GM23338 (cell line): ENCODE measurements at places on chromosomes 4 and X.
A peak's percentile ranks its signal among the peaks of the same experiment; 100 is the strongest.

DNA sequence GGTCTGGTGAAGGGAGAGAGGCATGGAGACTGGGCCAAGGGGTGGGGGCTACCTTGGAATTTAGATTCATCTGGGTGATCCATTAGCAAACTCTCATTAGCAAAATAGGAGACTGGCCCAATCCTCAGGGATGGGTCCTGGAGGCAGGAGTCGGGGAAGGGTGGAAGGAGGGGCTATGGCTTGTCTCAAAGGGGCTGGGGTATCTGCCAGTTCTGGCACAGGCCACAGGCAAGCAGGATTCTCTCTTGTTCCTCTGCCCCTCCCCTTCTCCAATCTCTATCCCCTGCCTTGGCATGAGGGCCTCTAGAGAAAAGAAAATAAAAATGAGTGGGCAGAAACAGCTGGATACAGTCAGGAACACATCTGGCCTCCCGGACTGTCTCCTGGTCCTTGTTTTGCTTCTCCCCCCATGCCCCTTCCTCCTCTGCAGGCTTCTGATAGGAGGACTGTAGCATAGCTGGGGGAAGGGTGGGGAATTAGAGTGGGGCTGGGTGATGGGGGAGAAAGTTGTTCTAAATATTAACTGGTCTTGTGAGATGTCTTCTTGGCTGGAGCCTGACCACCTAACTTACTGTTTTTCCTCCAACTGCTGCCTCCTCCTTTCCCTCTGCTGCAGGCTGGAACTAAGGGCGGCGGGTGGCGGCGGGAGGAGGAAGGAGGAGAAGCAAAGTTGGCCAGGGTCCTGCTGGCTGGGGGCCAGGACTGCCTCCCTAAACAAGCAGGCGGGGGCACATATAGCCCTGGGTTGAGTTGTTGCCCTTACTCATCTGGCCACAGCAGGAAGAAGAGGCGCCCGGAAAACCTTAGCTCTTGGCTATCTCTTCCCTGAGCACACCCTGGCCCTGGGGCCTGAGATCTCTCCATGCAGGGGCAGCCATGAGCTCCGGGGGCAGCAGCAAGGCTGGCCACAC, 53.3 kb upstream of the LAS1L start:
- DNase-seq, result no peak

DNA sequence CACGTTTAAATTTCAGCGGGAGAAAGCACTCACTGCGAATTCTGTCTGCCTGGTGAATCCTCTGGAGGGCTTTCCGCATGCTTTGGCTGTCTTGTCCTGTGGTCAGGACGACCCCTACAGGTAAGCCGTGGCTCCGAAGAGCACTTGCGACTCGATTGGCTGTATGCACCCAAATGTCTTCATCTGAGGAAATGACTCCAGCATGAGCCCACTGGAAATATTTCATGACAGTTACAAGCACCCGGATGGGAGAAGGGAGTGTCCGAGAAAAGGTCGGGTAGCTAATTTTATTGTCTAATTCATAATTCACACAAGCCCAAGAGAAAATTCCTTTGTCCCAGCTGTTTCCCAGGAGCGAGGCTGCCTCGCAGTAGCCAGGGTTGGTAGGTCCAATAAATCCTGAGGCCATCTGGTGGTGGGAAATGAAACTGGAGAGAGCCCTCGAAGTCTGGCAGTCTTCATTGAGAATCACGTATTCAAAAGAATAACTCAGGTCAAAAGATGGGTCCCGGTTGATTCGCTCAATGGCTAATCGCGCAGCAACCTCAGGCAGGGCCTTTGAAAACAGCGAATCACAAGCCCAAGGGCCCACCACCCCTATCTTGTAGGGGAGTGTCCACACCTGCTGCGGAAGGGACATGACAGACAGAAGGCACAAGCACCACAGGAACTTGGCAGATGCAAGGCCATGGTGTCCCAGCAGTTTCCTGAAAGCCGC, 6.6 kb downstream of the GUCY2F start:
- peak; percentile 74 for DNase-seq

DNA sequence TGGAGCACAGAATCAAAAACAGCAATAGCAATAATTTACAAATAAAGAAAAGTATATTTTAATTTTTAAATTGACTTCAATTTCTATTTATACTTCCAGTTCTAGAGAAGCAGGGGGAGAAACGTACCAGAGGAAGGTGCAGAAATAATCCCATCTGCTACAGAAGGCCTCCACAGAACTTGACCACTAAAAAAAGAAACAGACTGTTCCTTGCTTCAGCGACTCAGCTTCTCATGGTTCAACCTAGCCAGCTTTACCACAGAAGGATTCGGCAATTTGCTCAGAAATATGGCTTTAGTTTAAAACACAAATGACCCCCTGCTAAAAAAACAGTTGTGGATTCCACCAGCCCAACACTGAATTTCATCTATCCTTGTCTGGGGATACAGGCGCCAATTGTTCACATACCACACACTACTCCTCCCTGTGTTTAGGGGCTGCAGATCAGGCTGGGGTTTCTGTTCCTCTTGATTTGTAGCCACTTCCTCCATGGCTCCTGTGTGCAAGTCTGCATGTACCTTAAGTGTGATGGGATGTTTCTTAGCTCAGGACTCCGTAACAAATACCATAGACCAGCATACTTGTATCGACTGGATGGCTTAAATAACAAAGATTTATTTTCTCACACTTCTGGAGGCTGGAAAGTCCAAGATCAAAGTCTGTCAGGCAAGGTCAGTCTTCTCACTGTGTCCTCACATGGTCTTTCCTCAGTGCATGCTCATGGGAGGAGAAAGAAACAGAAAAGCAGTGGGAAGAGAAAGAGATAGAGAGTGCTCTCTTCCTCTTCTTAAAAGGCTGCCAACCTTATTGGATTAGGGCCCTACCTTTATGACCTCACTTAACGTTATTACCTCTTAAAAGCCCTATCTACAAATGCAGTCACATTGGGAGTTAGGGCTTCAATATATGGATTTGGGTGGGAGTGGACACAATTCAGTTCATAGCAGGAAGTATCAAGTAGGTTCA, 79.1 kb downstream of the AMOT start:
- no peak for DNase-seq

GRCh38 chr4:148874331-148874730, 432.1 kb upstream of the NR3C2 start:
- no peak for DNase-seq

GRCh38 chr4:155984106-155984797, 30.6 kb upstream of the CTSO start:
- no peak for DNase-seq

DNA sequence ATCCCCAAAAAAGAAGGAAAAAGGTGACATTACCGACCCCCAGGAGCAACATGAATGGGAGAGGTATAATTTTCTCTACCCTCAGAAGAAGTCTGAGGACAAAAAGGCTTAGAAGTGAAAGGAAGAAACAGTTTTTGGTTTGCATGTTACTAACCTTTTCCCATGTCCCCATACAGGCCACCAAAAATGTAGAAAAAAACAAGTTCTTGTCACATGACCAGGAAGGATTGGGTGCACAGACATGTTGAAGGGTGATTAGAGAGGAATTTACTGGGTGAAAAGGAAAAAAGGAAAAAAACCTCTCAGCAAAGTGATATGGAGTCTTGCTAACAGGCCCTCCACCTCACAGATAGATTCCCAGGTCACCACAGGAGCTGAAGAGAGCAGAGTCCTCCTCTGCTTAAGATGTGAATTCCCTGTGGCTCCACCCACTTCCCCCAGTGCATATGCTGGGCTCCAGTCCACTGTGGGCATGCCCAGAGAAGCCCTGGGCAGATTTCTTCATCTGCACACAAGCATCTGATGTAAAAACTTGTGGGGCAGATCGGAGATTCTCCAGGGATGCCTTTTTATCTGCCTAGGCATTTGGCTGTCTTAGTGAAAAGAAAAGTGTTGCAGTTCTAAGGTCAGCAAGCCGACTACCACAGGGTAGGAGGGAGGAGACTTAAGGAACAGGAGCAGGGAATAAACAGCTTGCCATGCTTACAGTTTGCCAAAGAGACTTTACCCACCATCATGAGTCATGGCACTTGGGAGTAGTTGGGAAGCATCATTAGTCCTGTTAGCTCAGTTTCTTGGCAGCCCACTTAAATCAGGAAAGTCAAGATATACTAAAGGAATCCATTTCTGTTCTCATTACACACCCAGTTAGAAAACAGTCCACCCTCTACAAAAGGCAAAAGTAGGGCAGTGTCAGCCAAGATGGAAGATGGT, 25.0 kb upstream of the PASD1 start:
- no peak for DNase-seq

GRCh38 chrX:15988661-15989603, 134.3 kb upstream of the AP1S2 start:
- DNase-seq, result peak; percentile 2

DNA sequence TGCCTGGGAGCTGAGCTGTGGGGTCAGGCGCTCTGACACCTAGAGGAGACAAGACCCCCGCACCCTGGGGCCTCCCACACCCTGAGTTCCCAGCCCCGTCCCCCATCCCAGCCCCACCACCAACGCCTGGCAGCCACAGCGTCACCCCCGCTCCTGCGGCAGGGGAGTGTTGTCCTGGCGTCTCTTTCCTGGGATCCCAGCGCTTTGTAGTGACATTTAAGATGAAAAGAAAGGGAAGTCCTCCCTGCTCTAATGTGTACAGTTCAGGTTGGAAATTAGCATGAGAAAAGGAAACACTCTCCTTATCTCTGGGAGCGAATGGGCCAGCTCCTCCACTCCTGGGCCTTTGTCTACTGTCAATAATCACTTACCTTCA, 112.1 kb downstream of the FAM53A start:
- DNase-seq, result peak; percentile 65

DNA sequence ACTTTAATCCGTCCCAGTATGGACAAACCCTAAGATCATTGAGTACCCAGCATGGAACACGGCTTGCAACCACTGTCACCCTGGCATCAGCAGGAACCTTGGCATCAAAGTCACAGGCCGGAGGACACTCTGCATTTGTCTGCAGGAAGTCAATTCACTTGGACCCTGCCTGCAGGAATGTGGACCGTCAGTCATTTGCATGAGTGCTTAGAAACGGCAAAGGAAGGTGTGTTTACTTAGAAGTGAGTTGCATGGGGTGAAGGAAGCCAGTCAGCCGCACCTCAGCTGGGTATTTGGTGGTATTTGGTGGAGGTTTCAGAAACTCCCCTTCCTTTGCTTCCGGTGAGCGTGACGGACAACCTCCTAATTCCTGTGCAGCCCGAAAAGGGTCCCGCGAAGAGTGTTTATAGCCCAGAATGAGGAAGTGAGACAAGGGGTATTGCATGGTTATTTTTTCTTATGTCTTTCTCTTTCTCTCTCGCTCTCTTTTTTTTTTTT, 15.5 kb downstream of the P2RY8 start:
- peak; percentile 76 for DNase-seq

- no peak for DNase-seq
Measured at GRCh38 chr4:65241257-65241997, 428.9 kb downstream of the EPHA5 start.

GRCh38 chr4:62814510-62815047, 1594.7 kb downstream of the TECRL start:
- peak; percentile 19 for DNase-seq

- no peak for DNase-seq
Measured at GRCh38 chr4:18248611-18249010, 227.1 kb upstream of the LCORL start.
